ENCODE measurements at places on chromosomes 3 and 15.

DNA sequence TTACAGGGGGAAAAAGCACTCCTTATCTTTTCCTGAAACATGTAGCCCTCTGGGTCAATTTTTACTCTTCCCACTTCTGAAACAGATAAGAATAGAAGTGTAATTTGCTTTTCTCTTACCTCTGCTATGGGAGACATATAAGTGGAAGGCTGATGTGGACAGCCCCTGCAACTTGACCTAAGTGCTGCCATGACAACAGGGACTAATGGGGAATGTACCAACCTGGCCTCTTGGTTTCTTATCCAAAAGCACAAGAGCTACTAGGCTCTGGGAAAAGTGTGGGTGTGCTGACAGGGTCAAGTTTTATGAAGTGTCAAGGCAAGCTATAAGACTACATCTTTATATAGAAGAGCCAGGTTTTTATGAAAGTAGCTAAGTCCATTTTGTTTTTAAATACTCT, 1246.5 kb downstream of the OTOL1 start:
- DNase-seq = no peak

DNA sequence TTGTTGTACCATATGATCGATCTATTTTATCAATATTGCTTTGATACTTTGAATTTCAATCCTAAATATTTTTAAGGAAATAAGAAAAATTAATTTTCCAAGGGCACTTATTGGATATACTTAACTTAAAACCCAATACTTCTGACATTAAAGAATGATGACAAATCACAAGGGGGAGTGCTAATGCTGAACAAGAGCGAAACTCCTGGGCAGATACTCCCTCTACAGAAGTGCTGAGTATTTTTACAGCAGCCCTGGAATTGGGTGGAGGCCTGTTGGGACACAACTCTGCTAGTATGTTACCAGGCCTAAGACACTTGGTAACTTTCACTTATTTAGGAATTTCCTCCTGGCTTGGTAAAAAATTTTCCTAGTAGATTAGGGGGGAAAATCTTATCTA, 46.2 kb downstream of the DENND6A start:
- DNase-seq = no peak

DNA sequence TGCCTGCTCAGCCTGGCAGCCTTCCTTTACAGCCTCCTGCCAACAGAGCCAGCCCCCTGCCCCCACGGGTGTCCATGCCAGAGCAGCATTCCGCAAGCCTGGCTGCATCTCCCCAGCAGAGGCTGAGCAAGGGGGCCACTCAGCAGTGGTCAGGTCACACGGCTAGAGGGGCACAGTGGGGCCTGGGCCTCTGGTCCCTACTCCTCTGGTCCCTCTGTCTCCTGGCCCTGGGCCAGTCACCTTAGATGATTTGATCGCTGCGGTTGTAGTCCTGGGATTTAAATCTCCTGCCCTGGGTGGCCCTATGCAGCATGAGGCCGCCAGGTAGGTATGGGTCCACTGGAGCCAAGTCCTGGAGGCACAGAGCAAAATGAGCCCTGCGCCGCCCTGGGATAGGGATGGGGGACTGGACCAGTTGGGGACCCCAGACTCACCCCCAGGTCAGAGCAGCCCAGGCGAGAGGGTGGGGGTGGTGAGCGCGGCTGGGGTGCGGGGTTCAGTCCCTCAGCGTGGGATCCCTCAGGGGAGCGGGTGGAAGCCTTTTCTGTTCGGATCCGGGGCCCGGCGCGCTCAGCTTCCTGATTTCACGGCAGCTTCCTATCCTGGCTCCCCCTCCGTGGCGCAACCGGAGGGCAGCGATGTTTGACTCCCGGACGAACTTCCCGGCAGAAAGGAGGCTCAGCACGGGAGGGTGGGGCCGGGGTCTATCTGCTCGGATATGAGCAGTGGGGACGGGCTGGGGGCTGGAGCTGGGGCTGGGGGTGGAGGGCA, at the start of gene ZBTB47:
ZBTB47 (plus strand) TSS at position 138 of the 771 bp plus-strand sequence. CDS start 4,659 bp downstream, outside the sequence.
- no peak for DNase-seq

DNA sequence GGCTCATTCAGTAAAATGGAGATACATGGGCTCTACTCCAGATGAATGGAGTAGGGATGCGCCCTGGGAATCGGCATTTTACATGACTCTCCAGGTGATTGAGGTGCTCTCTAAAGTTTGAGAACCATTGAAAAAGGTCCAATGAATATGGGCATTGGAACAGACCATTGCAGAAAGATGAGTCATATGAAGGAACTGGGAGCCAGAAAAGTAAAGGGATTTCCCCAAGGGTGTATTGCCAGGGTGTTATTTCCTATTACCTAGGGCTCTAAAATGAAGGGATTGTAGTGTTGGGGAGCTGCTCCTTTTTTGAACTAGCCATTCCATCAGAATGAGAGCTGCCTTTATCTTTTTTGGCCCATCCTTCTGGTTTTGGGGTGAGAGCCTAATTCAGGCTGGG, 21.7 kb downstream of the CLDN11 start:
- DNase-seq = no peak

DNA sequence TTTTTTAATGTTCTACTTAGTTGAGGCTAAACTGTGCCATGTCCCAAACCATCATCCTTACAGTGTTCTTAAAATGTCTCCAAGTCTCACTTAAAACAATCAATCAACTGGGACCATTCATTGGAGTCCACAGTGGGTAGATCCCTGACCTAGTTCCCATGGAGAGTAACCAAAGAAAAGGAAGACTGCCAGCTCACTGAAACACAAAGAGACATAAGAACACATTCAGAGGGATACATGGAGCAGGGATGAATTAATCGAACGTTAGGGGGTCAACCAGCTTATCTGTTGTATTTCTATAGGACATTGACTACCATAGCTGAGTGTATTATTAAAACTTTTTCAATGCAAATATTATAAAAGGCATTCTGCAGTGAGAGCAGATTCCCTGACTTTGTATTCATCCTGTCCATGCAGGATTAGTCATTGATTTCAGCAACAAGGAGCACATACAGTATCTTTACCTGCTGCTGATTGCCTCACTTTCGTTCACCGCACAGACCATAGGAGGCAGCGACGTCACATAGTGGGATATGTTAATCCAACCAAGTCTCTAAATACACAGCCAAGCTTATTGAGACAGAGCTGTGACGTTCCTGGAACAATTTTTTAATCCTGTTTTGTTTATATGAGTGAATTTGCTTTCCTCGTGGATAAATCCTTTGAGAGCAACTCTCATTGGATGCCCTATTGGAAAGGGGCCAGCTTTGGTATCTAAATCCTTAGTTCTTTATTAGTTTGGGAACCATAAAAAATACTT, 364.9 kb upstream of the RBMS3 start:
- DNase-seq = no peak

DNA sequence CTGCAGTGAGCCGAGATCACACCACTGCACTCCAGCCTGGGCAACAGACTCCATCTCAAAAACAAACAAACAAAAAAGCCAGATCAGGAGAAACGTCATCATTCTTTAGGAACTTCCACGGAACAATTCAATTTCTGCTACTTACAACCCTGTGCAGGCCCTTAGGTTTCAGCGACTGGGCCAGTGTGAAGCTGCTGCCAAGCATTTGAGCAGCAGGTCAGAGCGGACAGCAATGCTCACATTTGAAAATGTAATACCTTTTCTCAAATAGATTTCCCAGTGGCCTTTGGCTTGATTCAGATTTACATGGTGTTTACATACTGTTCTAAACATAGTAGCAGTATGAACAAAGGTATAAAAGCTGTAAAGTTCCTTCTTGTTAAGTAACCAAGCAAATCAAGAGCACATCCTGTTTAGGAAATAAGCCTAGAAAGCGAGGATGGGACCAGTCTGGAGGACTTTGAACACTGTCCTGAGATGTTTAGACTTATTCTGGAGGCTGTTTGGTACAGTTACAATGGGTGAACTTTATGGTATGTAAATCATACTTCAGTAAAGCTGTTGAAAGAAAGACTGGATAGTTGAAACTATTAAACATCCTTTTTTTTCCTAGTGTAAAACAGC, 141.2 kb downstream of the HCN4 start:
- no peak for DNase-seq

- no peak for DNase-seq
Measured at GRCh38 chr3:69735893-69736292, 3.4 kb upstream of the MITF start.

DNA sequence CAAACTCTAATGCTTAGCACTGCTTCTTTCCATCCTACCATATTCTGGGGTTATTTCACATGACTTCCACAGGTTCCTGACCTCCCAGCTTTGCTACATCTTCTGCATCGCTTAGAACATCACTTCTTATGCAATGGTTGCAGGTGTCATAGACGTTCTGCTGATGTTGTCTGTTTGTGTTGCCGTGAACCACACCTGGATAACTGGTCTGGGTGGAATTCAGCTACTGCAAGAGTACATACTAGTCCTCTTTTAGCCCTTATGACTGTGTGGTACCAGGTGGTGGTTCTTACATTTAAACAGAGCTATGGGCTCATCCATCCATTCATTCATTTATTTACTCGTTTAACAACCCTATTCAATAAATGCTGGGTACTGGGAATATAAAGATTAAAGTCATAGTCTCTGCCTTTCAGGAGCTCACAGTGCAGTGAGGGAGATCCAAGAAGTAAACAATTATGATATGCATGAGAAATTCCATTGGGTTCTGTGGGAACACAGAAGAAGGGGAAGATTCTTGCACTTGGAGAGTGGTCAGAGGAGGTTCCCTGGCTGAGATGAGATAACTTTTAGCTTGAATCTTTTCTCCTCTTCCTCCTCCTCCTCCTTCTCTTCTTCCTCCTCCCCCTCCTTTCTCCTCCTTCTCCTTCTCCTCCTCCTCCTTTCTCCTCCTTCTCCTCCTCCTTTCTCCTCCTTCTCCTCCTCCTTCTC, 30.8 kb downstream of the TMEM45A start:
- DNase-seq = no peak

GRCh38 chr3:1902416-1902815, 196.2 kb upstream of the CNTN4 start:
- peak; percentile 23 for DNase-seq

GRCh38 chr3:125316949-125317348, 58.2 kb downstream of the ZNF148 start:
- DNase-seq = no peak

DNA sequence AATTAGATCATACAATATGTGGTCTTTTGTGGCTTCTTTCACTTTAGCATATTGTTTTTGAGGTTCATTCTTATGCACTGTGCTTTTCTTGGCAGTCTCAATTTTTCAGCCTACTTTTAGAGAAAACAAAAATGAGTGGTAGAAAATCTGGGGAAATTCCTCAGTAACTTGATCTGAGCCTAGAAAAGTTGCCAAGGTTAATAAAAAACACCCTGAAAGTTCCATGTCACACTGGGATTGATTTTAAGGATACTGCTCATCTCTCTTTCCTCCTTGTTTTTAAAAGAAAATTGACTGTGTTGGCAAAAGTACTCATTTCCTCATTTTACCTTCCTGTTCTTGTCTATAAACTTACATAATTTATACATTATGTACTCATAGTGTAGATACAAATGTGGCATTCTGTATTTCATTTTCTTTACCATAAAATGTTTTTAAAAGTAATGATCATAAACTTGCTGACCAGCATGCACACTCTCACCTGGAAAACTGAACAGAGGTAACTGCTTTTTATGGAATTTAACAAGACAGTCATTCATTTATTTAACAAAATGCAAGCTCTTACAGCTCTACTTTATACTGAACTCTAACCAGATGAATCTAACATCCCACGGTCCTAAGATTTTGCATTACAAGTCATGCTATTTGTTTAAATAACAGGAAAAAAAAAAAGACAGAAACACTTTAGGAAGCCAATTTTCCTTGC, 28.6 kb upstream of the SH3BP5 start:
- DNase-seq = no peak

DNA sequence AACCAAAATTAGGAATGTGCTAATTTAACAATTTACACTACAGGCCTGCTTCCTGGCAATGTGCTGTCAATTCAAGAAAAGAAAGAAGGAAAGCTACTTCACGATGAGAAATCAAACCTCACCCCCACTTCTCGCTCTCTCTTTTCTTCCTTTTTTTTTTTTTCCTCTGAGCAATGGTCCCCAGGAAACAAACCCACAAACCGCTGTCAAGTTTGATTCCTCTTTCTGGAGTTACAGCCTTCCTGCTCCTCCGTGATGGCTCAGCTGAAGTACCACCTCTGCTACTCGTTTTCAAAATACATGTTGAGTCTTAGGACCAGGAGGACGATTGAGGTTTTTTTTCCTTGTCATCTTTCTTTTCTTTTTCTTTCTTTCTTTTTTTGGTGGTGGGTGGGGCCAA, 3.4 kb upstream of the TRIM71 start:
- no peak for DNase-seq

- DNase-seq = no peak
Measured at GRCh38 chr15:27583651-27584050, 515.5 kb downstream of the OCA2 start.

DNA sequence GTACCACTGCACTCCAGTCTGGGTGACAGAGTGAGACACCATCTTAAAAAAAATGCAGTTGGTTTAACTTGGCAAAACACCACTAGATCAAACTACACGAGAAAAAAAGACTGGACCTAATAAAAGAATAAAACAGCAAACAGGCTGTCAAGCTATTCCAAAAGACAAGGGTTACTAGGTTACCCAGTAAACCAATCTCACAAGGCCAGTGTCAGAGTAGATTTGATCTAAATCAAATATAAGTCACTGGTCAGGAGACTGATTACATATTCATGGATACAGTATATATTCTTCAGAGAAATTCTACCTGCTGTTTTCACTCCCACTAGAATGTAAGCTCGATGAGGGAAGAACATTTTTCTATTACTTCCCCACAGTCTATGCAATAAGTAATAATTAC, 2.5 kb upstream of the GANC start:
- no peak for DNase-seq

- no peak for DNase-seq
Measured at GRCh38 chr3:56680054-56680580, 2.9 kb downstream of the TASOR start.

- DNase-seq = no peak
Measured at GRCh38 chr3:185094697-185095096, 58.2 kb downstream of the C3orf70 start.

- no peak for DNase-seq
Measured at GRCh38 chr3:100880072-100880471, 113.1 kb downstream of the ABI3BP start.

DNA sequence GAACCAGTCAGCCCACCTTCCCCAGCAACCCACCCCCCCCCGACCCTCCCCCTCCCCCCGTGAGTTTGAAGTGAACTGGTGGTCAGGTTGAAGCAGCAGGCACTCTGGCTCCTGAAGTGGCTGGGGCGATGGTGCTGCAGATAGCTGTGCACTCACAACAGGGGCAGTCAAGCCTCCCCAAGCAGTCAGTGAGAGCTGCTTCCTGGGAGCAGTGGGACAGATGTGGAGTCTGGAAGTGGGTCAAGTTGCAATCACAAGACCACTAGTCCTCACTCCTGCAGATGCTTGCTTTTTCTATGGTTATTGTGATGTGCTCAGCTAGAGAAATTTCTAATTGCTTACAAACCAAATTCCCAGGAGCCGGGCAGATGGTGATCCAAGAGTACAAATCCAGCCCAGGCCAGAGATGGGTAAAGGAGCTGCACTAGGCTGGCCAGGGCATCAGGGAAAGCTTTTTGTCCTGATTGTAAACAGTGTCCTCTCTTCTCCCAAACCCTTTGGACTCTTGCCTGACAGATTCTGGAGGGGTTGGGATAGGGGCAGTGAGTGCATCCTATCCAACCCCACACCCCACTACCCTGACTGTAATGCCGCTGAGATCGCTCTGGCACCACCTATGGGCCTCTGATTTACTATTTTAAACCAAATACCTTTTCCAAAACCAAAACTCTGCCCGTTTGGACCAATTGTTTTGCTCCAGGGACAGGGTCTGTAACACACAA, 9.8 kb upstream of the CLPX start:
- no peak for DNase-seq

GRCh38 chr3:186825872-186826409, 16.6 kb upstream of the ADIPOQ start:
- DNase-seq = no peak

- DNase-seq = no peak
Measured at GRCh38 chr3:182585532-182586150, 207.7 kb upstream of the ATP11B start.
